ENCODE measurements at places on chromosomes 6 and 20.
A peak's percentile ranks its signal among the peaks of the same experiment; 100 is the strongest.

DNA sequence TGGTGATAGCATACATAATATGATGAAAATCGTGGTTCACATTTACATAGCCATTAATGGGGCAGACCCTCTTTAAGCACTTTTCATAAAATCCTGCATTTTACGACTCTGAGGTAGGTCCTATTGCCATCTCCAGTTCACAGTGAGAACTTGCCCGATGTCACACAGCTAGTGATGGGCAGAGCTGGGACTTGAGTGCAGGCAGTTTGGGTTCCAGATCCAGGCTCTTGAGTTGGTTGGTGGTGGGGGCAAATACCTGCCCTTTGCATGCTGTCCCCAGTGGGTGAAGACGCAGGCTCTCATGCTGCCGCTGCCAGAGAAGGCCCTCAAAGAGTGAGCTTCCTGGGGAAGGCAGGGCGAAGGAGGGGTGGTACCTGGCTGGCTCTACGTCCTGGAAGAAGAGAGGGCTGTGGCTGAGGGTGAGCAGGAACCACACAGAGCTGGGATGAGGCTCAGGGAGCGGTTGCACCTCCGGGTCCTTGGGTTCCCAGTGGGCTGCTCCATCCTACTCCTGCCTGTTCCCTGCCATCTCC, 6.1 kb upstream of the BAK1 start:
- no peak for DNase-seq

- DNase-seq = no peak
These were observed 102.6 kb downstream of the TULP4 start for GRCh38 chr6:158414851-158415262.

DNA sequence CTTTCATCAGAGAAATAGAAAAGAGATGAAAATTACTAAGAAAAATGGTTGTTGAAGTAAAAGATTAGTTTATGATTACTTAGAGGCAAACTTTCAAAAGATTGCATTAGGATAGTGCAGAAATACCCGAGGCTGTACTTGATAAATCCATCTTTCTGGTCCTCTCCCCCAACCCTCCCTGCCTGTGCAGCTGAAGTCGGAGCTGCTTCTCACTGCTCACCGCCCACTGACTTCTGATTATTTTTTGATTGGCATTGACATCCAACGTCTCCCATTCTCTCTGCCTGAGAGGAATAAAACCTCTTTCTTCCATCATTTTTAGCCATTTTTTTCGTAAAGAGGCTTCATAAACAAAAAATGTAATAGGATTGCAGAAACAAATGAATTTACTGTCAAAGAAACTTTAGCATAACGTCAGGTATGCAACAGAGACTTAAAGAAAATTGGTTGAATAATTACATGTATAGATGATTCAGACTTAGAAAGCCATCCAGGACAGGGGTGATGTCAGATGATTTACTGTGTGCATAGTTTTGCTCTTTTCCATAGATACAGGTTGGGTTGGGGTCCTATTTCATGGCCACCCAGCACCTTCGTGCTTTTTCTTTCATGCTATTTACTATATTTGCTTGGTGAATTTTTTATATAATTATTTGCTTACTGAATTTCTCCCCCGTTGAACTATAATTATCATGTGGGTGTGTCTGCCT, 53.6 kb upstream of the EDN3 start:
- no peak for DNase-seq

DNA sequence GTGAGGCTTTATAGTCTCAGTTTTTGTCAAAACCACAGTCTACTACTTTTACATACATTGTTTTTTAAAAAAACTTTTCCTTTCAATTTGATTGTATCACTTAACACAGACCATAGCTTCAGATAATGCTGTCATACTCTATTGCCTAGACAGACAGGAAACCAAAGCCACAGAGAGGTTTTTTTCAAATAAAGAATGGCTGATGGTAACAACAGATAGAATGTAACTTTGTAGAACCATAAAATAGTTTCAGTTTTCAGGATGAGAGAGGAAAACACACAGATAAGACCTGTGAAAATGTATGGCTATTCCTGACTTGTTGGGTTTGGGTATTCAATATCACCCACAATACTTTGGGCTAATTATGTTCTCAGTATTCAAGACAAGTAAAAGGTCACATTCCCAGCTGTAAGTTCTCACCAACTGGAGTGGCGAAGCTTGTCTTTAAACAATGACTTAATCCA, 94.0 kb downstream of the ADGRG6 start:
- no peak for DNase-seq

- no peak for DNase-seq
These were observed 118.9 kb upstream of the CEP162 start for GRCh38 chr6:84346372-84346771.

DNA sequence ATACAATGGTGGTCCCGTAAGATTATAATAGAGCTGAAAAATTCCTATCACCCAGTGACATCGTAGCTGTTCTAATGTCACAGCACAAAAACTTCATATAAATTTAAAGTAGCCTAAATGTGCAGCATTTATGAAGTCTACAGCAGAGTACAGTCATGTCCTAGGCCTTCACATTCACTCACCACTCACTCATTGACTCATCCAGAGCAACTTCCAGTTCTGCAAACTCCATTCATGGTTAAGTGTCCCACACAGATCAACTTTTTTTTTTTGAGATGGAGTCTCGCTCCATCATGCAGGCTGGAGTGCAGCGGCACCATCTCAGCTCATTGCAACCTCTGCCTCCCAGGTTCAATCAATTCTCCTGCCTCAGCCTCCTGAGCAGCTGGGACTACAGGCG, 20.9 kb upstream of the KCNG1 start:
- DNase-seq = no peak

- peak; percentile 54 for DNase-seq
These were observed 4.8 kb upstream of the TRIM40 start for GRCh38 chr6:30130887-30131862.

DNA sequence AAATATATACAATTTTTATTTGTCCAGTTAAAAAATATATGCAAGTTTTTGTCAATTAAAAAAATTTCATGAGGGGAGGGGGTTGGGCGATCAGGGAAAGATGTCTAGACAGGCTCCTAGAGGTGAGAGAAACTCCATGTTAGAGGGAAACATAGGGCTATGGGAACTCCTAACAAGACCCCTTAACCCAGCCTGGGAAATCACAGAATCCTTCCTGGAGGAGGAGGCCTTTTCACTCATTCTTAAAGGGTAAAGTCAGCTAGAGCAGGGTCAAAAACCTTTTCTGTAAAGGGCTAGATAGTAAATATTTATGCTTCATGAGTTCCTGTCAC, 75.9 kb upstream of the PTPN1 start:
- DNase-seq = no peak

DNA sequence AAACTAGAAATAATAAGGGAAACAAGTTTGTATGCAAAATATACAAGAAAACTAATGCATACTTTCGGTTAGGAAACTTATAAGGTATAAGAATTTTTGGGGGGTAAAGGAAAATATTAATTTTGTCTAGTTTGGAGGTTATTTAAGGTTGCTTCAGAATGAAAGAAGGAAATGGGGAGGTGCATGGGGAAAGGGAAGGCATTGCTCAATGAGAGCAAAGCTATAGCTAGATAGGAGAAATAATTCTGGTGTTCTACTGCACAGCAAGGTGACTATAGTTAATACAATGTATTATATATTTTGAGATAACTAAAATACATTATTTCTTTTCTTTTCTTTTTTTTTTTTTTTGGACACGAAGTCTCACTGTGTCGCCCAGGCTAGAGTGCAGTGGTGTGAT, 5.4 kb upstream of the MYMX start:
- no peak for DNase-seq

Measured in activated CD4-positive, CD25-positive, alpha-beta regulatory T cell treated with anti-CD3 and anti-CD28 coated beads, Interleukin-2, amount 50 U/mL, for 16 hours (primary cell).